GM20000 (cell line): ENCODE measurements at places on chromosomes 13 and 19.

- DNase-seq: no peak
These were observed 74.0 kb downstream of the DHRS12 start for GRCh38 chr13:51729866-51730553.

- no peak for DNase-seq
These were observed 926.8 kb downstream of the DIAPH3 start for GRCh38 chr13:59236944-59237343.

DNA sequence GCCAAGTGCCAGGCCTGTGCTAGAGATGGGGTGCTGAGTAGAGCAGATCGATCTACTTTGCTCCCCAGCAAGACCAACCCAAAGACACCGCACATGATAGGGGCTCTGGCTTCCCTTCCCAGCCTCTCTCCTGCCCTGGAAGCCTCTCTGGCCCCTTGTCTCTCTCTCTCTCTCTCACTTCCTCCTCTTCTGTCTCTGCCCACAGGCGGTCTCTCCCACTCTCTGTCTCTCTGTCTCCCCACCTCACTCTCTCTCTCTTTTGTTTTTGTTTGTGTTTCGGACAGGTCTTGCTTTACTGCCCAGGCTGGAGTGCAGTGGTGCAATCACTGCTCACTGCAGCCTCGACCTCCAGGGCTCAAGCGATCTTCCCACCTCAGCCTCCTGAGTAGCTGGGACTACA lies 1.3 kb downstream of the SELENOV start:
- DNase-seq: no peak

DNA sequence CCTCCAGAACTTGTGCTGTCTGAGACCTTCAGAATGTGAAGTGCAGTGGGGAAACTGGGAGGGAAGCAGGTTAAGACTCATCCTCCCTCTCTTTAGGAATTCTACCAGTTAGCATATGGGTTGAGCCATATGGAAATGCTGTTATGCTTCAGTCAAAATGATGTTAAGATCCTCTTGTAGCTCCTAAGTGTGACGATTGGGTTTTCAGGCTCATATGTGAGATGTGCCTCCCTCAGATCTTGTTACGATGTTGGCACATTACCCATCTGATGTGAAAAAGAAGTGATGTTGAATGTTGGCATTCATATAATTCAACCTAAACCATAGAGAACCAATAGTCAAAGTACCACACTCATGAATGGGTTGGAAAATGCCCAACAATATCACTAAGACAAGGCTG lies 67.8 kb upstream of the IPO5 start:
- DNase-seq: no peak

DNA sequence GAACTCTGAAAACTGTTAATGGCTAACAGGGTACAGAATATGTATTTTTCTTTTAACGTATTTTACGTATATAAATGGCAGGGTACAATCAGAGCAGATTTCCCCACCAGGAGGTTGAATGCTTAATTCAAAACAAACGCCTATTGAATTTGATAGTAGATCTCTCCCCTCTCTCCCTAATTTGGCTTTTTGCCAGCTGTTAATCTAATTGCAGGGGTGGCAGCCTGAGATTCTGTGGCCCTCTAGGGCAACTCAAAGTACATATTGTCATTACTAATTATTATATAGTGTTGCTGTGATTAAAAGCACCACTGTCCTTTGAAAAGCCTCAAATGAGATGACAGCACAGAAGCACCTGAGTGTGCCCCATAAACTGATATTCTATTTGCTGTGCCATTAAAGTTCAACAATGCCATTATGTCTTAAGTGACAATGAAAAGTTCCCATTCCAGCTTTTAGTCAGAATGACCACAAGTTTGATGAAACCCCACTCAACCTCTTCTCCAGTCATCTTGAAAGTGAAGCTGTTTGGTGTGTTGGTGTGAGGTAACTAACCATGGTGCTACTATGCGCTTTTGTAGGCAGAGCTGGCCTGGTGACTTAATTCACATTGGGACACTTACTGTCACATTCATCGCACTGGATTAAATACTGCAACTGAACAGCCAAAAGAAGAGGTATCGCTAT lies 351.4 kb downstream of the KCNRG start:
- DNase-seq: peak; percentile 49

GRCh38 chr19:55453511-55454260 lies 7.8 kb downstream of the ISOC2 start:
- no peak for DNase-seq

- DNase-seq: no peak
These were observed 53.9 kb downstream of the CHST8 start for GRCh38 chr19:33675501-33676124.

GRCh38 chr19:21233691-21234090 lies 91.9 kb downstream of the ZNF431 start:
- DNase-seq: no peak

DNA sequence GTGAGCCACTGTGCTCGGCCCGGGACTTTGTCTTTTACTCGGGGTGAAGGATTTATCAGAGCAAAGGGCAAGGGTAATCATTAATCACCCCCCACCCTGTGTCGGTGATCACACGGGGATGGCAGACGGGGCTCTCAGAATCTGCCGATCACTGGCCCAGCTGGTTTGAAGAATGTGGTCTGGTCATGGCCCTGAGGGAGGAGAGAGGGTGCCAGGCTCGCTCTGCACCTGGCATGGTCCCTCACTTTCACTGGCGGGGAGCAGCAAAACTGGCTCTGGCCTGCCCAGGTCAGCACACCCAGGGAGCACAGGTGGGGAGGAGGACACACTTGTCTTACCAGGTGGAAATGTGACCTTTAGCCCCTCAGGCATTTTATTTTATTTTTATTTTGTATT lies 10.2 kb downstream of the REEP6 start:
- no peak for DNase-seq

DNA sequence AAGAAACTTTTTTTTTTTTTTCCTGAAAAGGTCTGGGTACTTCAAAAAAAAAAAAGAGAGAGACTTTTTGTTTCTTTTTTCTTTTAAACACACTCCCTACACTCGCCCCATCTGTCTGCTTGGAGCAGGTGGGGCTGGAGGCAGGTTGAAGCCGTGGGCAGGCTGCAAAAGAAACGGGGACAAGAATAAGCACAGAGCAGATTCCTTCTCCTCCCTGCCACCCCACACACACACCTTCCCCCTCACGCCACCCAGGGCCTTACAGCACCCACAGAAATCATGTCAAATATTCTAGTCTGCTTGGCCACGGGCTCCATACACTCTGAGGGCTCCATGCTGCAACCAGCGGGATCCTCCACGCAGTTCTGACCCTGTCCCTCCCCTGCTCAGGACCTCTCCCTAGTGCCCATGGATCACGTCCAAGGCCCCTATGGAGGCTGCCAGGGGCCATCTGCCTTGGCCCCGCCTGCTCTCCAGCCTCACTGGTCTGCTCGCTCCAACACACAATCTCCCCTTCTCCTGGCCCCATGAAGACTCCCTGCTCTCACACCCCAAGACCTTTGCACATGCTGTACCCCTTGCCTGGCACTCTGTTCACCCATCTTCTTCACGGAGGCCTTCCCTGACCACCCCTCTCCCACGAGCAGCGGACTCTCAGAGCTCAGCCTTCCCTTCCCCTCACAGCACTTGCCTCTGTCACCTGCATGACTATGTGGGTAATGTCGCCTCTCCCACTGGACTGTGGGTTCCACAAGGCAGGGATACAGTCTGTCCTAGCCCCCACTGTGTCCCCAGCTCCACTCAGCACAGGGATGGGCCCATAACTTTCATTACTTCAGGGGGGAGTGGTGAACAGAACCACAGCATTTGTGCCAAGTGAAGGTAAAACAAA lies 11.4 kb downstream of the AKT2 start:
- no peak for DNase-seq

DNA sequence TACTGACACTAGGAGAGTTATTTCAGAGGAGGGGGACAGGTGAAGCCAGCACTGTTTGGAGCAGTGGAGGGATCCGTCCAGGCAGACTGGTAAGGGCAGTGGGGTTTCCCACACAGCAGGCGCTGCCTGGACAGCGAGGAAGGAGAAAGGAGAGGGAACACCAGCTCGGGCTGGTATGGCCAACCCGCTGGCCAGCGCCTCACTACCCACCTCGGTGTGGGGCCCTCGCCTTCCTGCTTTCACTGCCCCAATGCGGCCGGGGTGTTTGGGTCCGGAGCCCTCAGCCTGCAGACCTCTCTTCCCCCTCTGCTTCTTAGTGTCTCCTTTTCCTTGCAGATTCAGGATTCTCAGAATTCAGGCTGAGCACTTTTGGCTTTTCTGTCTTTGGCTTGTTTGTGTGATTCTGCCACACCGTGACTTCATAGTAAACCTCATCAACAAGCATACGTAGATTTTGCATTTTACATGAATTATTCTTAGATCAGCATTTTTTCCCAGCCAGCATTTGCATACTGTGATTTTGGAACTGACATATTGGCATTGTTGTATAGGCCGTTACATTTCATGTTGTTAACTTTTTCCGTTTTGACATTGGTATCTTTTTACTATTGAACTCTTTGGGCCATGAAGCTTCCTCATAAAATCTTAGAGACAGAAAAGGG lies 294.1 kb downstream of the MYO16 start:
- DNase-seq: no peak

- DNase-seq: no peak
These were observed 197.8 kb downstream of the TEX29 start for GRCh38 chr13:111518161-111518792.

DNA sequence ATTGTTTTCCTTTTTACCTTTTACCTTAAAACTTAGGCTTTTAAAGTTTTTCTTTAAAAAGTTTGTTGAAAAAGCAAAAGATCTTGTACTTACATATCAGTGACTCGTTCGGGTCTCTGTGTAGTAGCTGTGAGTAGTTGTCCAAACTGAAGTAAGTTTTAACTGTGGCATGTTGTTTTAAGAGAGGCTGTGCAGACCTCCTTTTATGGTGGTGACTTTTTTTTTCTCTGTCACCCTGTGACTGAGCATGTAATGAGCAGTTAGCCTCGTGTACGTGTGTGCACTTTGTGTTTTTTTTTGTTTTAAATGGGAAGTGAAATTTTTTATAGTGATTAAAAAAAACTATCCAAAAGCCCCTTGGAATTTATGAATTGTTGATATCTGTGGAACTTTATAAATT lies at the start of gene GPR183:
Gene GPR183 (minus strand): TSS at position 153 of the 400 bp plus-strand sequence. CDS start 11,254 bp downstream, outside the sequence.
- DNase-seq: peak; percentile 68

DNA sequence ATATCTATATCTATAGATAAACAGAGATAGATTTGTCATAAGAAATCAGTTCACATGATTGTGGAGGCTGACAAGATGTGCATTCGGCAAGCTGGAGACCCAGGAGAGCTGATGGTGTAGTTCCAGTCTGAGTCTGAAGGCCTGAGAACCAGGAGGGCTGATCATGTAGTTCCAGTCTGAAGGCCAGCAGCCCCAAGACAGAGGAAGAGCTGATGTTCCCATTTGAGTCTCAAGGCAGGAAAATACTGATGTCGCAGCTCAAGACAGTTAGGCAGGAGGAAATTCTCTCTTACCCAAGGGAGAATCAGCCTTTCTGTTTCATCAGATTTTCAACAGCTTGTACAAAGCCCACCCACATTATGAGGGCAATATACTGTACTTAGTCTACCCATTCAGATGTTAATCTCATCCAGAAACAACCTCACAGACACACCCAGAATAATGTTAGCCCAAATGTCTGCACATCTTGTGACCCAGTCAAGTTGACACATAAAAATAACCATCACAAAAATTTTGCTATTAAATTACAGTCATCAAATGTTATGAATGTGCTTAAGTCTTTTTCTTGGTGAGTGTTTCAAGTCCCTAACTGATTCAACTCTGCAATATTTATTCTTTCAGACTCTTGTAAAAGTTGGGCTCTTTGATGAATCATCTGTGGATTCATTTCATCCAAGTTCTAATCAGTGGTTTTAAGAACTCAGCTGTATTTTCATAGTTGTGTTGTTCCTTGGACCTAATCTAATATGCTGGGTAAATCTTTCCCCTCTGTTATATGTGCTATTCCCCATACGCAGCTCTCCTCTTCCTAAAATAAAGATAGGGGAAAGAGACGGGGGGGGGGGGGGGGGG lies 22.7 kb upstream of the LRCH1 start:
- no peak for DNase-seq

DNA sequence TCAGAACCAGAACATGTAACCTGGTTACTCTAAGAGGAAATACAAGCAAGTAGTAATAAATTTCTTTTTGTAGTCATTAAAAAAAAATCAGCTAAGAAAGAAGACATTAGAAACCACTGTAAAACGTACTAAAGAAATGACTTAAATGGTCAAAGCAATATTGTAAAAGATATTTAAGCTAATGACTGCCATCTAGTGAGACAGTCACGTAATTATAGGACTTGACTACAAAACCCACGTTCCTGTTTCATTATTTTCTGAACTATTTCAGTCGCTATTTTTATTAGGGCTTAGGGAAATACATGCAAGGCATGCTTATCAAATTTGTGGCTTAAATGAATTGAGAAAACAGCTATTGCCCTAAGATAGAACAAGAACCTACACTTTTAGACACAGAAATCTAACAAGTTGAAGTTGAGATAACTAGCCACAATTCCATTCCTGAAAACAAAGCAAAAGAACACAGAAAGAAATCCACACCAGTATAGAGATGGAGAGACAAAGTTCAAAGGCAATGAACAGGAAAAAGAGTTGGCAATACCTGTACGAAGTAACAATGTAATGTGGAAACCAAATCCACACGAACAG lies 17.9 kb downstream of the ALG5 start:
- peak; percentile 29 for DNase-seq

GRCh38 chr13:86741762-86742285 lies 929.3 kb upstream of the SLITRK5 start:
- DNase-seq: no peak

GRCh38 chr19:1252221-1252820 lies 3.9 kb downstream of the MIDN start:
- peak; percentile 72 for DNase-seq

DNA sequence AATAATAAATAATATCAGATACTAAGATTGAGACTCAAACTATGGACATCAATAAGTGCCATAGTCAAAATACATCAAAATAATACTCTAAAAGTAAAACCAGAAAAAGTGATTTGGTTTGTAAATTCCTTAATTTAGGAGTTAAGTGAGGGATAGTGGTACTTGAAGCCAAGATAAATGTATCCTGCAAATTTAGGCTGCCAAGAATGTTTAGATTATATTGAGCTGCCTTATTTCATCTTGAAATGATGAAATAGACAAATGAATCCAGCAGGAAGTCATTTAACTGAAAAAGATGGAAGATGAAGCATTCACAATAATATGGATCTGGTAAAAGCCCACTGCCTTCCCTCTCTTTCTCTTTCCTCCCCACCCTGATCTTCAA lies 112.3 kb downstream of the LRCH1 start:
- no peak for DNase-seq

DNA sequence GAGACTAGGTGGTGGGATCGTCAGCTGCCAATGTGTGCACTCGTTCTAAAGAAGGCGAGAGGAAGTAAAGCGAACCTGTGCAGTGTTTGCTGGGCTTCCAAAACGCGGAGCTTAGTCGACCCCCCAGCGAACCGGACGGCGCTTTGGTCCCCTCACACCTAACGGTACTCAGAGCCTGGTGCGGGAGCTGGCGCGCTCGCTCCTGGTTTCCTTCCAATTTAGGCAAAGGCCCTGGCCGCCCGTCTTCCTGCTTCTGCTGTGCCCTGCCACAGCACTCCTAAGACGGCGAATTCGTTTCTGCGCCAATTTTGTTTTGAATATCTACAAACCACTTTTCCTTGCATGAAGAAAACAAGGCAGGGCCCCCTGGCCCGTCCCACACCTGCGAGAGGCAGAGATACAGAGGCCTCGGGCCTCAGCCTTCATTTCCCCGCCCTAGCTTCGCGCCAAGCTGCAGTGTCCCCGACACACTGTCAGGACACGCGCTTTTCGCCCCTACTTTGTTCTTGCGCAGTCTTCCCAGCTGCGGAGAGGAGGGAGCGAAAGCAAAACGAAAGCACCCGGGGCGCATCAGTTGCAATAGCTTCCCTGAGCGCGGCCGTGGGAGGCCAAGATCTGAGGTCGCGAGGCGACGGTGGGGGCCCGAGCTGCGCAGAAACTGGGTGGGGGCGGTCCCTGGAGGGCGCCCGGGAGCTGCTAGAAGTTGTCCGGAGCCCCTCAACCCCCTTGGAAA lies 111.9 kb downstream of the KCNRG start:
- DNase-seq: peak; percentile 54
